ENCODE measurements at places on chromosomes 4 and X. TPM values are rescaled to one million over a fixed set of nuclear protein-coding genes. Genes with fewer than 3 reads are reported as not detected.

DNA sequence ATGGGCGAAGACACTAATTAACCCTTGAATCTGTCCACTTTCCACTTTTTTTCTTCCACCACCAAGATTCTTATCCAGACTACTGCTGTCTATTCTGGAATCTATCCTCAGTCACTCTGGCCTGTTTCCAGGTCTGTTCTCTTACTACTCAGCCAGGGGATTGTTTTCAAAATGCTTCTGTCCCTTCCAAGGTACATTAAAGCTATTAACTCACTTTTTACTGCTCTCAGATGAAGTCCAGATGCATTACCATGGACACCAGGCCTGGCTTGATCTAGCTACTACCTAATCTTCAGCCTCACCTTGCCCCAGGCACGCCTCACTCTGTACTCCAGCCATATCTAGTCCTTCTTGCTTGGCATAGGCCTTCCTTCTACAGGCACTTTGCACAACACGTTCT is 66.4 kb downstream of the GALNT7 start:
- DNase-seq = no peak

DNA sequence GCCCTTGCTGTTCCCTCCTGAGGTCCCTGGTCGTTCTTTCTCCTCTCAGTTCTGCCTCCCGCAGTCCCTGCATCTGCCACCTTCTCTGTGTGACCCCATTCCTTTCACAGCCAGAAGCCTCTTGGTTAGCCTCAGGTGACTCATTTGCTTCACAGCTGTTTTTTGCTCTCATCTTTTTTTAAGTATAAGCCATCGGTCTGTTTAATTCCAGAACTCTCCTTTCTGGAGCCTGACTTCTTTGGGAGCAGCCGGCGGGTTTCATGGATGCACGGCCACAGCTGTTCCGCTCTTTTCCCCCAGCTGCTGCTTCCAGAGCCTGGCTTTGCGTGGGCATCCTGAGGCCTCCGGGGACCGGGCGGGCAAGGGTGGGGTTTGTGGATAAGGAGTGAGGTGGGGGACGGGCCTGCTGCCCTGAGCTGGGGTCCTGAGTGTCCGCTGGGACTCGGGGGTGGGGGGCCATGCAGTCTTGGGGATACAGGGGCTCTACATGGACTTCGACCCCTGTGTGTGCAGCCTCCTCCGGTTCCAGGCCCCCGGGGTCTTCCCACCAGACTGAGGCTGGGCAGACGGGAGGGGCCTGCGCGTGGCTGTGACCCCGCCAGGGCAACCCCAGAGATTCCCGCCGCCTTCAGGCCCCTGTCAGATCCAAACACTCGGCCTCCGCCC is 46.7 kb downstream of the PCGF3 start:
- DNase-seq = no peak

DNA sequence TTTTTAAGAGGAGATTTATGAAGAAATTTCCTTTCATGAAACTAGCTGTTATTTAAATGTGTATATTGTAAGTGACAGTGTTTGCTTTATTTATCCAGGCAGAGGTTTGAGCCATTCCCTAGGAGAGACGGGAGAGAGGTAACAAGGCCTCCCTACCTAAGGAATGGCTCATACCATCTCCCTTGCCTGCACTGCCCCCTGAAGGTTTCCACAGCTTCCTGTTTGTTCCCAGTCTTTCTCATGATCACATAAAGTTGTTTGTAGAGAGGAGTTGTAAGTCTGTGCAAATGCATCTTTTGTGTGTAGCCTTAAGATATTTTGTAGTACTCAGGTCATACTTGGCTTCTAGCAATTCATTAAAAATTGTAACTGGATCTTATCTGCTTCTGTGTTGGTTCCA is 1504.5 kb upstream of the PCDH10 start:
- DNase-seq = no peak

- no peak for DNase-seq
Observed at GRCh38 chr4:1249731-1250526, 999 bp upstream of the CTBP1 start.

GRCh38 chr4:38921151-38921550 is 53.5 kb downstream of the FAM114A1 start:
- no peak for DNase-seq

- no peak for DNase-seq
Observed at GRCh38 chr4:170805352-170805751, 715.6 kb upstream of the AADAT start.

- no peak for DNase-seq
Observed at GRCh38 chr4:68630371-68630770, 40.1 kb downstream of the UGT2B15 start.

GRCh38 chrX:12425496-12425895 is 287.2 kb downstream of the FRMPD4 start:
- no peak for DNase-seq

- DNase-seq = no peak
Observed at GRCh38 chrX:129737916-129738315, 863 bp upstream of the XPNPEP2 start.

DNA sequence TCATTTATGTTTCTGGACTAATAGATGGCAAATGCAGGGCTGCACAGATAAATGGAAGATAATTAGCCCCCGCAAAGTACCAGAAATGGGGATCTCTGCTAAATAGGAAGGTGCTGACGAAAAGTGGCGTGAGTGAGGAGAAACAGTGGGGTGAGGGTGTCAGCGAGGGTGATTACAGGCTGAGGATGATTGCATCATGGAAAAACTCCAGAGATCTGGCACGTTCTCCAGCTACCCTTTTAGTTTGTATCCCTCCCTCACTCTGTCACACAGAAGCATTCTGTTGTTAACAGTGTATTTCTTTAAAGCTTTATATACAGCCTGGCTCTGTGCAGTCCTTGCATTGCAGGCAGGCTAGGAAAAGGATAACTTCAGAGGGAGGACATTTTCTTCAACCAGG is 309.6 kb upstream of the DDX53 start:
- DNase-seq = no peak

GRCh38 chr4:124589786-124590185 is 122.7 kb downstream of the ANKRD50 start:
- DNase-seq = no peak

DNA sequence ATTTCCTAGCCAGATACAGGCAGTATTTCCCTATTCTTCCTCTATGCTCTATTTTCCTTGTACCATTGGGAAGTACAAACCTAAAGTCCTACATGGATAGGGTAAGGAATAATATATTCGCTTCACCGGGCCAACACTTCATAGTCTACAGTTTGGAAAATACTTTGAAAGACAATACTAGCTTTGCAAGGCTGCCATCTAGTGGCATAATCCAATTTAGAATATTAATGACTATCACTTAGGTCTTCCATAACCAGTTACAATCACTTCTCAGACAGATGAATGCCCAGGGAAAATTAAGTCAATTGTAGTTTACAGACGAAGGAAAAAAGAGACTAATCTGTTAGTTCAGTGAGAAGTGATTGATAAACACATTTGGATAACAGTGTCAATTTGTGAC is 141.0 kb upstream of the FAM47C start:
- DNase-seq = no peak

GRCh38 chr4:113586072-113586471 is 175.5 kb downstream of the CAMK2D start:
- DNase-seq = no peak

GRCh38 chr4:166252487-166253402 is 379.7 kb downstream of the TLL1 start:
- no peak for DNase-seq

DNA sequence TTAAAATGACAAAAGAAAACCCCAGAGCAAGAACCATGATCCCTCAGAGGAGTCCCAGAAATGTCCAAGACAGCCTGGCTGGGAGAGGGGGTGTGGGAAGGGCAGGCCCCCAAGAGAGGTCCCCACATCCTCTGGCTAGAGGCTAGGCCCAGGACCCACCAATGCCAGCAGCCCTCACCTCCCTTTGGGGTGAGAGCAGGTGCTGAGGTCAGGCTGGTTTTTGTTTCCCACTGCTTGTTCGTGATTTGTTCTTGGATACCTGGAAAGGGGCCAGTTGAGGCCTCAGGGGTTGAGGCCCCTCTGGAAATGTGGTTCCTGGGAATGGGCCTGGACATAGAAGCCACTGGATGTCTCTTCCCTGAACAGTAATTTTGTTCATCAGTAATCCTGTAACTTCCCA is 2.3 kb upstream of the GRSF1 start:
- DNase-seq = no peak

DNA sequence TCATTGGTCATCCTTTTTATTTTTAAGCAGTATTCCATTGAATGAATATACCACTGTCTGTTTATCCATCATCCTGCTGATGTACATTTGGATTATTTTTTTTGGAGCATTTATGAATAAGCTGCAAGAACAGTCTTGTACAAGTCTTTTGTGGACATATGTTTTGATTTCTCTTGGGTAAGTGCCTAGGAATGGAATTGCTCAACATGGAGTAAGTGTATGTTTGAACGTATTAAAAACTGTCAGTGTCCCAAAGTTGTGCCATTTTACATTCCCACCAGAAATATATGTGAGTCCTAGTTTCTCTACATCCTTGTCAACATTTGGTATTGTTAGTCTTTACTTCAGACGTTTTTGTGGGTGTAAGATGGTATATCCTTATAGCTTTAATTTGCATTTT is 287.0 kb upstream of the POF1B start:
- DNase-seq = no peak

DNA sequence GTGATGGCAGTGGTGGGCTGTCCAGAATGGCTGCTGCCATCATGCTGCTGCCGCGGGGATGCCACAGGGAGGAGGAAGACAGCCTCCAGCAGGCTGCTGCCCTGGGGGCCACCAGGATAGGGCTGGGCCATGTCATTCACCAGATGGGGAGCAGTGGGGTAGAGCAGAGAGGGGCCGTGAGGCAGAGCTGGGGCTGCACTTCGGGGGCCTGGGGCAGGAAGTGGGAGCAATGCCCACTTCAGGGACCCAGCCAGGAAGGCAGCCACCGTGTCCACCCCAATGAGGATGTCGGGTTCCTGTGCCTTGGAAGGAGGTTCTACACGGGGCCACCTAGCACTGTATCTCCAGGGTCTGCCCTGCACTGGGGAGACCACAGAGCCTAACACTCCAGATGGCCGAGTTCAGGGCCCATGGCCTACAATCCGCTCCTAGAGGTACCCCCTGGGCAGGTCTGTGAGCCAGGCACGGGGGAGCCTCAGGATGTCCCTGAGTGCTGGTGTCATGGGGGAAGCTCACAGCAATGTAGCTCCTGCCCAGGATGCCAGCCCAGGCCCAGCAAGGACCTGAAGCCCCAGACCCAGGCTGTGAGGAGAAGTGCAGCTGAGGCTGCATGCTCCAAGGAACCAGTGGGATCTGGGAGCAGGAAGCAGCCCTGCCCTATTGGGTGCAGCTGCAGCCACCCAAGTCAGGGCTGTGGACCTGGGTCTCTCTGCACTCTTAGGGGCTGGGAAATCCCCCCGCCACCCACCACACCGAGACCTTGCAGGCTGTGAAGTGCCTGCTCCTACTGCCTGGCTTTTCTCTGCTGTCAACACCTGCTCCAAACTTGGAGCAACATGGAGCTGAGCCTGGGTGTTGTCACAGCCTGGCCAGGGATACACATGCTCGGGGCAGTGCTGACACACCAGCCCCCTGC is 140.3 kb downstream of the PDHA2 start:
- no peak for DNase-seq

SLC26A1 gene
- not detected for total RNA-seq

GAGE12G gene
- total RNA-seq = not detected

STATH gene
- not detected for total RNA-seq

UGT2A1 gene
- total RNA-seq = not detected

SSX5 gene
- not detected for total RNA-seq

GABRB1 gene
- total RNA-seq = 0.28 TPM

SMR3B gene
- not detected for total RNA-seq

DDX53 gene
- not detected for total RNA-seq

GYPB gene
- total RNA-seq = not detected

ADRA2C gene
- total RNA-seq = 3.2 TPM

AMBN gene
- total RNA-seq = not detected

NSUN7 gene
- total RNA-seq = 1.3 TPM

PLAC8 gene
- 5.1 TPM for total RNA-seq

COPS4 gene
- total RNA-seq = 47.1 TPM
